ENCODE measurements at places on chromosomes 11 and 22.

DNA sequence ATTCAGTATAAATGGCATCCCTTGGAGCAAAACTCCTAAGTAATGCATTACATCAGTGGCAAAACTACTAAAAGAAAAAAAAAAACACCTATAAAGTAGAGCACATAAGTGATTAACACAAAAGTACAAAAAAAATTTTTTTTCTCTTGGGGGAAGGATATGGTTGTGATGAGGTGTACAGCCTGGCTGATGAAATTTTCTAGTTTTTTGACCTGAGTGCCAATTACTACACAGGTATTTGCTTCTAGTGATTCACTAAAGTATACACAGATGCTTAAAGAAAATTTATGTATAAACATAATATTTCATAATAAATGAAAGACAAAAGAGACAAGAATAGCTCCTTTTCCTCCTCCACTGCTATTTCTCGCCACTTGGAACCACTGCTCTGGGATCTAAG lies 71.8 kb upstream of the APOA1 start:
- no peak for DNase-seq

- DNase-seq = no peak
Observed at GRCh38 chr22:50320116-50320515, 6.7 kb downstream of the DENND6B start.

DNA sequence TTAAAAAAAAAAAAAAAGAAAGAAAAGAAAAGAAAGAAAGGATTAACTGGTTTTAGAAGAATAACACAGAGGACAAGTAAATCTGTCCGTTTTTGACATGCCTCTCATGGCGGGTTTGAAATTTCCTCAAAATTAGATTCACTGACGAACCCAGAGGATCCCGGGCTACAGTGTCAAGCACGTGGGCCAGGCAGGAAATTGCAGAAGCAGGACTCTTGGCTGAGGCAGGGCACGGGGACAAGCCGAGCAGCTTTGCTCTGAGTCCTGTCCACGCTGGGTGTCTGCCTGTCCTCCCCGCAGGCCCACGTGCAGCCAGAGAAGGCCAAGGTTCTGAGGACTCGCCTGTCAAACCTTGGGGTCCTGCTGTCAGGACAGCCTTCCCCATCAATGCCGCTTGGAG lies 24.7 kb downstream of the GAL start:
- no peak for DNase-seq

DNA sequence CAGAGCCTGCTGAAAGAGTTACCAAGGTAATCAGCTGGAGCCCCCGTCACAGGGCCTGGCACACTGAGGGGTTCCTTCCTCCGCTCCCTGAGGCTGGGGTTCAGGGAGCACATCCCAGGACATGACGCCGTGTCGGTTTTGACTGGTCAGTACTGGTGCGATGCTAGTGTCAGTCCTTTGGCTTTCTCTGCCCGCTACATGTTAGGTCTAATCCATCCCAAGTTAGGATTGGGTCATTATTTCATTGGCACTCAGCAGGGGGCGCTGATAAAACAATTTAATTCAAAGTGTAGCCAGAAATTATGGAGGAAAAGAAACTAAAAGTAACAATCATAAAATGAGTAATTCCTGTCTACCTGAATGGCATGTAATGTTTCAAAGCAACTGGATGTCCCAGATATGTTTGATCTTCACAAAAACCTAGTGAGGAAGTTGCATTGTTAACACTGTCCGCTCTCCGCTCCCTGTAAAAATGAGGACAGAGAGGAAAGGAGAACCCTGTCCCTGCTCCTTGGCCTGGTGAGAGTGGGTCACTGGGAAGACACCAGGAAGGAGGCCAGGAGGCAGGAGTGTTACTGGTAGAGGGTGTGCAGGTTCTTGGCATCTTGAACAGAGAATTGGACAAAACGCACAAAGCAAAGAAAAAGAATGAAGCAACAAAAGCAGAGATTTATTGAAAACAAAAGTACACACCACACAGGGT lies 27.1 kb downstream of the TSKU start:
- no peak for DNase-seq

- DNase-seq = no peak
Observed at GRCh38 chr11:35035894-35036408, 103.0 kb upstream of the CD44 start.

DNA sequence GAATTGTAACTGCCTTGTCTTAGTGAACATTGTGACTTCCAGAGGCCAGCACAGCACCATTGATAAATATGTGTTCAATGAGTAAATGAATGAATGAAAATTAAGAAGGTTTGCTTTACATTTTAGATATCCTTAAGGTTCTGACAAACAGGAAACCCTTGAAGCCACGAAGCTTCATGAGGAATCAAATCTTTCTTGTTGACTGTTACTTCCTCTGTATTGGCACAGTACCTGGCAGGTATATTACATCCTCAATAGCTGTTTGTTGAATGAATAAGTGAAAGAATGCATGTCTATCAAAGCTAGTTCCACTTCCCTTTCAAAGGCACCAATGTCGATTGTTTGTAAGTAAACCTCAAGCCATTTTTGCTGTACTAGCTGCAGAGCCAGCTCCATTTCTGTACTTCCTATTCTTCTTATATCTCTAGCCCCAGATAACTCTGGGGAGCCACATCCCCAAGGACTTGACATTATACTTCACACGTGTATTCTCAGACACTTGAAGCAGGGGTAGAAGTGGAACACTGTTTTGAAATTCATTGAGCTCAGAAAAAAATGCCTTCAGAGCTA lies 140.3 kb upstream of the RAG2 start:
- no peak for DNase-seq

- no peak for DNase-seq
Observed at GRCh38 chr22:29569011-29569678, 11.8 kb downstream of the NIPSNAP1 start.

GRCh38 chr11:29448246-29448877 lies 568.5 kb downstream of the KCNA4 start:
- DNase-seq = no peak

GRCh38 chr22:17087498-17088131 lies 2.8 kb downstream of the IL17RA start:
- DNase-seq = no peak

DNA sequence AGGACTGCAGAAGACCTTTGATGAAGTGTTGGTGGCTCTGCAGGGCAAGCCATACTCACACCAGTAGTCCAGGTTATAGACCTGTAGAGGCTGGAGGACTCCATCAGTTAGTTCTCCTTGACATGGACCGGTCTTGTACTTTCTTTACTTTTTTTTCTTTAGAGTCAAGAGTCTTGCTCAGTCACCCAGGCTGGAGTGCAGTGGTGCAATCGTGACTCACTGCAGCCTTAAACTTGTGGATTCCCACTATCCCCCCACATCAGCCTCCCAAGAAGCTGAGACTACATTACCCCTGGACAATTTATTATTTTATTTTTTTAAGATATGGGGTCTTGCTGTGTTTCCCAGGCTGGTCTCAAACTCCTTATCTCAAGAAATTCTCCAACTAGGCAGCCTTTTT lies 49.6 kb upstream of the E2F8 start:
- DNase-seq = no peak

- DNase-seq = no peak
Observed at GRCh38 chr11:114256176-114256966, 39.8 kb upstream of the NNMT start.

DNA sequence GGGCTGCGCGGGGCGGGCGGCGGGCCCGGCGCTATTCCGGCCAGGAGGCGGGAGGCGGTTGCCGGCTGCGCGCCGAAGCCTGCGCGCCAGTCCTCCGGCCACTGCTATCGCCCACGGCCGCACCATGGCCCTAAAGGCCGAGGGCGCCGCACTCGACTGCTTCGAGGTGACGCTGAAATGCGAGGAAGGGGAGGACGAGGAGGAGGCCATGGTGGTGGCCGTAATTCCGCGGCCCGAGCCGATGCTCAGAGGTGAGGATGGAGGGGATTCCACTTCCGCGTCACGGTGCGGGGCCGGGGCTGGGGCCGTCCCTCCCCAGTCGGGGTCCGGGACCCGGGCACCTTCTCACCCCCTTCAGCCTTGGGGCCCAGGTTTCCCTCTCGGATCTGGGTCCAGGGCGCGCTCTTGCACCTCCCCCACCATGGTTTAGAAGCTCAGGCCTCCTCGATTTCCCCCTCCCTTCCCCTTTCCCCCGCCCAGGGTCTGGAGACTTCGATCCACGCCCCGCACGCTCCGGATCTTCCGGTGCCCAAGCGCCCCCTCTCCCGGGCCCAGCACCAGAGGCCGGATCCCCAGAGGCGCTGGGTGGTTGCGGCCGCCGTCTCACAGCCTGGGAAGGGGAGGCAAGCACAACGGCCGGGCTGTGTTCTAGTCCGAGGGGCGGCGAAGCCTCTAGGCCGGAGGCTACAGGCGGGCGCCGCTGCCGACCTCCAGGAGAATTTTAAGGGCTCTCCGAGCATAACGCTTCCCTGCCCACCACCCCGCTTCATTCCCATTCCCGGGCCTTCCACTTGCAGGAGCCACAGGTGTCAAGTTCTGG lies 517 bp downstream of the SPINDOC start:
- DNase-seq = peak; percentile 4

DNA sequence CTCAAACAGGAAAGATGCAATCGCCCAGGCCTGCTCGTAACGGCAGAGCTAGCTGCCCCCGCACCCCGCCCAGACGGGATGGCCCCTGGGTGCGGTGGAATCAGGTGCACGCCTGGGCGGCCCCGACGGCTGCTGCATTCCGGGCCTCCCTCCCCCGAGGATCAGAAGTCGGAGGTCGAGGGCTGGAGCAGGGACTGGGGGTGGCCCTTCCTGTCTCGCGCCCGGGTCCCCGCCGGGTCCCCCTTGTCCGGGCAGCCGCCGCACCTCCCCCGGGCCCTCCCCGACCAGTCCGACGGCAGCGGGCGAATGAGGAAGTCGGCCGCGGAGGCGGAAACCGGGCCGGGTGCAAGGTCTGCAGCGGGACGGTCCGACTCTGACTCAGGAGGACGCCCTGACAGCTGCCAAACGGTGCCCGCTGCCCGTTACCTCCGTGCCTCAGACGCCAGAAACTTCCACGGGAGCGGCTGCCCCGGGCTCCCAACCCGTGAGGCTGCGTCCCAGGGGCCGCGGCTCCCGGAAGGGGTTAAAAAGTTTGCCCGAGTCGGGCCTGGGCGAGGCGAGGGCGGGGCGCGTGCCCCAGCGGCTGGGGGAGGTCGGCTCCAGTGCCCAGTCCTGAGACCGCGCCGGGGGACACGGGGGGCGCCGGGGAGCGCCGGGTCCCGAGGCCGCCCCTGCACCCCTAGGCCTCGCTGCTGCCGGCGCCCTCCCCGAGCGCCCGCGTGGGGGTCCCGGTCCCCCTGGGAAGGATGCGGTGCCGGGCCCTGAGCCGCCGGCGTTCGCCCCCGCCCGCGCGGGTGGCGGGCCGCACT lies 663 bp downstream of the MYH9 start:
- no peak for DNase-seq

DNA sequence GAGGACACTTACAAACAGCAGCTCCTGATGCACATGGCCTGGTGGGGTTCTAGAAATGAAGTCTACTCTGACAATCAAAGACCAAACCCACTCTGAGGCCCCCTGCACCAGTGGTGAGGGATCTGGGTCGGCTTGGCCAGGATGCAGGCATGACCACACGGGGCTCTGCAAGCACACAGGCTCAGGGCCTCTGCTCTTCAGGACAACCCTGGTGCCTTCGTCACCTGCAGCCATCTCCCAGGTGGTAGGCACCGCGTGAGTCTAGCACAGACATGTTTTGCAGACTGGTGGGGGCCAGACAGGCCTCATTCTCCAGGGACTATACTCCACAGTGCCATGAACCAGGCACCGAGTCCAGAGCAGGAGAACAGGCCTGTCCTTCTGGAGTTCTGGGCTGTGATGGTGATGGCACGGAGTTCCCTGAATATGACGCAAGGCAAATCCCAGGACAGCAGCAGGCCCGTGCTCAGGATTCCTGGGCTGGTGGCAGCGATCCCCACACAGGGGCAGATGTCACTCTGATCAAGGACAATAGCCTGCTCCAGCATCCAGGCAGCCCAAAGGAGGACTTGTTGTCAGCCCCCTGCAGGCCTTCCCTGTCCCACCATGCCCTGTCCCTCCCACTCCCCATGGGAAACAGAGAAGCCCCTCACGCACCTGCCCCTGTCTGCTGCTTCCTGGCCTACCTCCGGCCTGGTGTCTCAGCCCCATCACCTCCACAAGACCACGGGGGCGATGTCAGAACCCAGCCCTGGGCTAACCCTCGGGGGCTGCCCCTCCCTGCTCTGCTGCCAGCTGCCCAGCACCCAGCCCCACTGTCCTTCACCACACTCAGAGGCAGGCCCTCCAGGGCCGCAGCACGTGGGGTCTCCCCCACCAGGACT lies 36.1 kb downstream of the GNB1L start:
- DNase-seq = no peak

DNA sequence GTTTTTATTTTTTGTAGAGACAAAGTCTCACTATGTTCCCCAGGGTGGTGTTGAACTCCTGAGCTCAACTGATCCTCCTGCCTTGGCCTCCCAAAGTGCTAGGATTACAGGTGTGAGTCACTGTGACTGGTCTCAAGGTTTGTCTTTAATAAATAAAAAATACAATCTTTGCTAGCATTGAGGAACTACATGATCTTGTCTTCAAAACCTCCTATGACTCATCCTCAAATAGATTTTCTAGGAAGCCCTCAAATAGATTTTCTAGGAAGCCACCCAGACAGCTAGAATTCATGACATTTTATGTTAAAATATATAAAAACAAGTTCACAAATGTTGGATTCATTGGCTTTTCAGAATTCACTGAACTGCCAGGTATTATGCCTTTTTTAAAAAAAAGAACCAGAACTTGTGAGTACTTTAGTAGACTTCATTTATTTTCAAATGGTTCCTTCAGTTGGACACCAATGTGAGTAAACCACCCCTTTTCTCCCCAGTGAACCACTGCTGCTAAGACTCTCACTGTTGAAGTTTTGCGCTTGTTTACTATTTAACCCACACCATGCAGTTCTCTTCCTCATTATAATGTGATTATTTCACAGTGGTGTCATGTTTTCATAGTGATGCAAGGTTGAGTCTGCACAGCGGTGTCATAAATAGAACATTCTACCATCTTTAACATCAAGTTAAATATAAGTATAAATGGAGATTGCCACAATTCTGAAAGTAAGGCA lies 303.9 kb downstream of the CASP12 start:
- no peak for DNase-seq

DNA sequence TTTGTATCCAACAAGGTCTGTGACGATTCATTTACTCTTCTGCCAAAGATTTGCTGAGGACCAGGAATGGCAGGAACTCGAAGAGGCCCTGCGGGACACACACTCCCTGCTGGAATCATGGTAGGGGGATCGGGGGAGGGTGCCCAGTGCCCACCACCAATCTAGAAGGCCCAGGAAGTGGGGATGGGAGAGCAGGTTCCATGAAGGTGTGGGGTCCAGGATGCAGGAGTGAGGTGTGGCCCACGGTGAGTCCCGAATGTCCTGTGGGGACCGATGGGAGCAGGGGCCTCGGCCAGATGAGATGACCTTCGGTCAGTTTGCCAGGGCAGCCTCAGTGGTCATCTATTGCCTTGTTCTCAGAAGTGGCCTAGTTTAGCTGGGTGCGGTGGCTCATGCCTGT lies 492.7 kb downstream of the BRD1 start:
- DNase-seq = no peak

DNA sequence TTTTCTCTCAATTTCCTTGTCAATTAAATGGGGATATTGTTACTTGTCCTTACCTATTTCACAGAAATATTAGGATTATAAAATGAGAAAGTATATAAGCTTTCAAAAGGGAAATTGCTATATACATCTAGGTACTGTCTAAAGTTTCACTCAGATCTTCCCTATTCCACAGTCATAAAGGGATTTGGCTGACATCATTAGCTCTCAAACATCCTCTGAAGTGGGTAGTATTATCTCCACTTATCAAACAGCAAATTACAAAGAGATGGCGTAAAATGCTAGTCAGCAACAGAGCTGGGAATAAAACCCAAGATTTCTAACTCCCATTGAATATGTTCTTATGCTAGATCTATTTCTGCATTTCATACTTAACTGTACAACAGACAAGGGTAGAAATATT lies 50.9 kb downstream of the SLC25A17 start:
- DNase-seq = no peak

All from stimulated activated CD8-positive, alpha-beta memory T cell treated with anti-CD3 and anti-CD28 coated beads, Interleukin-15, amount 100 ng/mL, for 1 hour (primary cell).